Fibroblast of skin of back (primary cell): ENCODE measurements at places on chromosomes 13 and 19.

GRCh38 chr19:44746946-44747738, 1.4 kb upstream of the BCL3 start:
- DNase-seq: peak; percentile 97

DNA sequence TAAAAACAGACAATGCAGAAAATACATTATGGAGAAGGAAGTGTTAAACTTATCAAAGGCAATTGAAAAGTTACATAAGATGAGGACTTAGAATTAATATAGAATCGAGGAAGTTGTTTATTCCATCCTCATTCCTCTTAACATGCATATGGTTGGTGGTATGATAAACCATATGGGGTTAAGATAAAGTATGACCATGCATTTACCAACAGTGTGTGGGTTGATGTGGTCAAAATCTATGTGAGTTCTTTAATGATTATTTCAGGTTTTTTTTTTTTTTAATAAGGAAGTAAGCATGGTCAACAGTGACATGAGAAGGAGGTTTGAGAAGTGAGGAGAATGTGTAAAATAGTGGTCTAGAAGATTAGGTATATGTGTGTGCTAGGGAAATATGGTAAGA, 94.5 kb downstream of the TDRD3 start:
- no peak for DNase-seq

DNA sequence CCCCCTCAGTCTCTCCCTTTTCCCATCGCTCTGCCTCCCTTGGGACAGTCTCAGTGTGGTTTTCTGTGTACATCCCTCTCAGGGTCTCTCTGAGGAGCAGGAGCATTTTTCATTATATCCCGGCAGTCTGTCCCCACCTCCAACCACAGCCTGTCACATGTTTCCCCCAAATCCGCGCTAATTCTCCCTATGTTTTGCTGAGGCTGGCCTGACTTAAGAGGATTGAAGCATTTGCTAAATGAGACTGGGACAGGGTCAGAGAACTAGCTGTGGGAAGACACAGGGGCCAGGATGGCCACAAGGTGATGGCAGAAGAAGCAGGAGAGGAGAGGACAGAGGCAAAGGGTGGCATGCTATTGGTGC, 5.5 kb downstream of the TPRX1 start:
- no peak for DNase-seq

- no peak for DNase-seq
These were observed 15.1 kb upstream of the CACNG8 start for GRCh38 chr19:53947624-53948023.

- peak; percentile 31 for DNase-seq
These were observed 68.1 kb downstream of the ERCC5 start for GRCh38 chr13:102913914-102914313.

DNA sequence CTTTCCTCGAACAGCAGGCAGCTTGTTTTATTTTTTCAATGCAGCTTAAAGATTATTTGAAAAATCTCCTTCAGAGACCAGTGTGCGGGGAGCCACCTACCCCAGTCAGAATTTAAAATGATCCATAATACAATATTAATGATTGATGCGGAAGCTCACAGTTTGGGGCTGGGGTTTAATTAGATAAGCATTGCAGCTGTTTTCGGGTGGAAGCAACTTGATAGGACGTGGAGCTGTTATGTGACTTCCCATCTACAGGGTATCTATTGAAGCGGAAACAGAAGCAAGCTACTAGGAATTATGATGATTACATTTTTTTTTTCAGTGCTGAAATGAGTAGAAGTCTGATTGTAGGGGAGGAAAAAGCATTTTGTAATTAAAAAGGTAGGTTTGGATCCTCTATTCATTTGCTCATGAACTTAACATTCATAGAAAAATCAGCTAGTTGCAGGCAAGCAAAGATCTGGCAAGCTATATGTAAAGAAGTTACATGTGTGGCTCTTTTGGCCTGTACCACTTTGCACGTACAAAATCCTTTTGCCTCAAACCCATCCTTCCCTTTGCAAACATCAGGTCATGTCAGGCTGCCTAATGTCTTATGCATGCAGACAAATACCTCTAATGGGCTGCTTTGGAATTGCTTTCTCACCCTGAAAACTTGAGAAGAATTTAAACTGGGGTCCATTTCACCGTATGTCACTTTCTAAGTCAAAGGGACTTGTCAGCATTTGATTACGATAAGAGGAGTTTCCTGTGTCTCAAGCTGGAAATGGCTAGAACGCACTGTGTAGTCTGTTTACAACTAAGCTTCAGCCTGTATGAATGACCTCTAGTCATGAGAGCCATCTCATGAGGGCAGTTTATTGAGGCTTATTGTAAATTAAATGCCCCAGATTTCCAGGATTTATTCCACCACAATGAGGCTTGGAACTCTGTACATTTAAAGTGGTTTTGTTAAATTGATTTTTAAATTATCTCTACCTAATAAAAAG, 267.1 kb upstream of the TMTC4 start:
- no peak for DNase-seq

GRCh38 chr13:40139896-40140520, 484.5 kb downstream of the COG6 start:
- DNase-seq: no peak

DNA sequence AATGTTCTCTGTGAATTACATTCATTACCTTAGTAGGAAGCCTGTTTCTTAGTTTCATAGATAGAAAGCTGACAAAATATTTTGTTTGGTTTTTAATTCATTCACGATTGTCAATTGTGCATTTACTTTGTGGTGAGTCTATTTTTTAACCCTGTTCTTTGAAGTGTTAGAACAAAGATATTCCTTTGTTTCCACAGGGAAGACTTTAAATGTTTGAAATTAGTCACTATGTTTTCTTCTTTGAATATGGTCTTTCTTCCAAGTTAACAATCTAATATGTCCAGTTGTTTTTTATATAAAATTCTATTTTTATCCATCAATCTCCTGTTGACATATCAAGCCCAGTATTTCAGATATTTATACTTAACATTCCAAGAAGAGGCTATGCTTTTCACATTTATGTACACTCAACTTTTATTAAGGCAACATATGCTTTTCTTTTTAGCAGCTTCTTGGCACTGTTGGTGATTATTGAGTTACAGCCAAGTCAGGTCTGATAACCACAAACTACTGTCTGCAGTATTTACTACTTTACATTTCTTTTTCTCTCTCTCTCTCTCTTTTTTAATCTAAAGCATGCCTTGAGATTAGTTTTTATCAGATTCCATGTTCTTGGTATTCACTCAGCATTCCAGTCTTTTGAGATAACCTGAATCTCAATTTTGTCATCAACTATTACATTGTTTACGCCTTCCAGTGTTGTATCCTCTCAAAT, 812.8 kb upstream of the SLC10A2 start:
- peak; percentile 16 for DNase-seq

- DNase-seq: peak; percentile 91
These were observed 6.8 kb downstream of the WDFY2 start for GRCh38 chr13:51590971-51591627.

- DNase-seq: no peak
These were observed 15.5 kb downstream of the HDGFL2 start for GRCh38 chr19:4487572-4487971.

DNA sequence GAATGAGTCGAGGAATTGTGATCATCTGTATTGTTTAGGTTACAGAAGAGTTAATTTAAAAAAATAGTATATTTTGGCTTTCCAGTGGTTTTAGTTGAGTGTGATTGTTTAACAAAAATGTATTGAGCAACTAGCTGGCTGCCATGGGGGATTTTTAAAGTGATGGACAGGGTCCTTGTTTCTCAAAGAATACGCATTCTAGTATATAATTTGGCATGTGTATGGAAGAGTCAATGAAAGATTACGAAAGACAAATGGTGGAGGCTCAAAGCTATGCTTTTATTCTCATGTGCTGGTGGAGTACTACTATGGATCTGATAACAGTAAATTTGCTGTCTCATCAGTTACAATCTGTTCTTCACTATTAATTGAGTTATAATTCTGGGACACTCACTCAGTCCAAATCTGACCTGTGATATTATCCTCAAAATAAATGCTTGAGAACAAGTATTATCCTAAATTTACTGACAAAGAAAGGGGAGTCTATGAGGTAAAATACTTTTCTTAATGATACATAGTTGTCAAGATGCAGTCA, 240.0 kb downstream of the GPC6 start:
- DNase-seq: no peak

DNA sequence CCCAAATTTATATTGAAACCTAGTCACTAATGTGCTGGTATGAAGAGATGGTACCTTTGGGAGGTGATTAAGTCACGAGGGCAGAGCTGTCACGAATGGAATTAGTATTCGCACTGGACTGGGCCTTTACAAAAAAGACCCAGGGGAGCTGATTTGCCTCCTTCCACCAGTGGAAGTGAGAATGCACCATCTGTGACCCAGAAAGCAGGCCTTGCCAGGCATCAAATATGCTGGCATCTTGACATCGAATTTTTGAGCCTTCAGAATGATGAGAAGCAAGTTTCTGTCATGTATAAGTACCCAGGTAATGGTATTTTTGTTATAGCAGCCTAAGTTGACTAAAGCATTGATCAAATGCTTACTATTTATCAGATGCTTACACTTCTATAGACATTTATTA, 373.6 kb downstream of the FGF14 start:
- DNase-seq: no peak

DNA sequence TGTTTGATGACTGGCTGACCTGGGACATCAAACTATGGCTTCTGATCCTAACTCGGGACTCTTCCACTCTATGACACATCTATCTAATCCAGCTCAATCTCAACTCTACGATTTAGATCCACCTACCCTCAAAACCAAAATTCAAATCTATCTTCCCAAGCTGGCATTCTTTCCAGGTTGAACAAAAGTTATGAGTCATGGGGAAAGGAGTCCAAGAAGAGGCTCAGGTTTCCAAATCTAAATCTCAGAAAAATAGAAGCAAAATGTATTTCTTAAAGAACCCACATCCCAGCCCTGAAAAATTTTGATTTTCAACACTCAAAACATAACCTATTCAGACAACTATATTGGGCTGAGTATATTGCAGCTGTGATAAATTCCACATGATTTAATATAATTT, 143.9 kb upstream of the IPO5 start:
- no peak for DNase-seq

DNA sequence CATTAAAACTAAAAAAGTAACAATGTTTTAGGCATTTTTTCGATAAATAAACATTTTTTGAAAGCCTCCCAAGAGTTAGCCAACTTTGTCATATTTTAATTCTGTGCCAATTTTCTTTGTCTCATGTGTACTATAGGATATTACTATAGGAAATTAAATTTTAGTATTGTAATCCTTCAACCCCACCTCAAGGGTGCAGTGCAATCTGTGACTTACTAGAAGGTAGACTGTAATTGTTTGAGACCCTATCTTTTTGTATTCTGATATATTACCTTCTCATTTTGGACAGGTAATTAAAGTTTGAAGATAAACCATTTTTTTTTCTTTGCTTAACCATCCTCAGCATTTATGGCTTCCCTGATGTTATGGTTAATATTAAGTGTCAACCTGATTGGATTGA, 457.8 kb downstream of the PCDH20 start:
- DNase-seq: no peak

- no peak for DNase-seq
These were observed 3.8 kb upstream of the KPTN start for GRCh38 chr19:47487551-47488515.

- DNase-seq: peak; percentile 57
These were observed 8.0 kb downstream of the CCDC194 start for GRCh38 chr19:17385878-17386611.

GRCh38 chr19:48644839-48645619, 958 bp downstream of the CA11 start:
- peak; percentile 66 for DNase-seq

GRCh38 chr19:16627193-16627927, 644 bp downstream of the MED26 start:
- peak; percentile 6 for DNase-seq

GRCh38 chr13:104586051-104586746, 1520.0 kb upstream of the SLC10A2 start:
- peak; percentile 67 for DNase-seq

- peak; percentile 79 for DNase-seq
These were observed at the start of gene DNAJB1 for GRCh38 chr19:14517840-14518505. Gene DNAJB1, minus strand, starts transcription at chr19:14518397. Its CDS starts 48 bp downstream, at chr19:14518349.

GRCh38 chr13:31875134-31875533, 135.8 kb downstream of the RXFP2 start:
- no peak for DNase-seq

GRCh38 chr13:100089465-100090032, 656 bp downstream of the PCCA start:
- peak; percentile 8 for DNase-seq

- DNase-seq: peak; percentile 2
These were observed 546.6 kb downstream of the DACH1 start for GRCh38 chr13:71320452-71320851.

DNA sequence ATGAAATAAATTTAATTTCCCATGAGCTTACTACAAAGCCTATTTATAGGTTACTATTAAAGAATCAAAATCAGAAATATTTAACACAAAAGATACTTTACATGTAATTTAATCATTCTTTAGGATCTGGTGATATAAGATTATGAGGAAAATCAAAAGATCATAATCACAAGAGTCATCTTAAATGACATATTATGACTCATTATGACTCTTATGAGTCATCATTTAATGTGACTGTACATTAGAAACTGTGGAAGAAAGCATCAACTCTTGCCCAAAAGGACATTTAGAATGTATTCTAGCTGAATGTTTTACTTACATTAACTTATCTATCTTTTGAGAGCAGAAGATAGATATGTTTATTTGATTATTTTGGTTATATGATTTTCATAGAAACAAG, 458.6 kb downstream of the DCT start:
- DNase-seq: peak; percentile 77

DNA sequence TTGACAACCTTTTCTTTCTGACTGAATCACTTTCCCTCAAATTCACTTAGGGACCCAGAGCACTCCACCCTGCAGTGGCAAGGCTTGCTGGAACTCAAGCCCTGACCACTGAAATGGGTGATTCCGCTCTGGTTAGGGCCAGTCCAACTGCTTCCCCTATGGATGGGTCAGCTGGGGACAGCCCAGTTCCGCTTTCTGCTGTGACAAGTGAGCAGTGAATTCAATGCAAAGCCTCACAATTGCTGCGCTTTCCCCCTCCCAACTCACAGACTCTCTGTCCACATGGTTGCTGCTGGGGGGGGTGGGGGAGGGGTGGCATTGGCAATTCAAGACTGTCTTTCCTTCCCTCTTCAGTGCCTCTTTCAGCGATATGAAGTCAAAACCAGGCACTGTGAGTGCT, 18.7 kb downstream of the CD70 start:
- no peak for DNase-seq

- DNase-seq: peak; percentile 49
These were observed 3.1 kb upstream of the OLFM2 start for GRCh38 chr19:9939301-9939913.

DNA sequence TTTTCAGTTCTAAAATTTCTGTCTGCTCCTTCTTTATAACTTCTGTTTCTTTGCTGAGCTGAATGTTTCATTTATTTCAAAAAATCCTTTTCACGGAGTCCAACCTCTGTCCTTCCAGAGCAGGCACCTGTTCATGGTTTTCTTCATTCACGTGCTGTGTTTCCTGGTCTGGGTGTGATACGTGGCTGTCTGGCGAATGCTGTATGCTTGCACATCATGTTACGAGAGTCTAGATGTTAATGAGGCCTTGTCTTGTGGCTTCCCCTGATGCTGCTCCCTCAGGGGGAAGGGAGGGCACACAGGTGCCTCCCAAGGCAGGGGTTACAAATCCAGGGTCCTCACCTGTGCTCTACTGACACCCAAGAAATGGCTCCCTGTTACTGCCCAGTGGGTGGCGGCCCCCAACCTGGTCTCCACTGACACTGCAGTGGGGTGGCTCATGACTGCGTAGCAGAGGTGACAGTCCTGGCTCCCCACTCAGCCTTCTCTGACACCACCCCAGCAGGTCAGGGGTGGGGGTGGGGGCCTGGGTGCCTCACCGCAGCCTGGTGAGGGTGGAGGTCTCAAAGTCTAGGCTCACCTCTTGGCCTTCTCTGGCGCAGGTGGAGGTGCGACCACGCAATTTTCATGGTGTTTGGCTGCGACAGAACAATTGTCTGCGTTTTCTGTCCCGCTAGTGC, 20.1 kb upstream of the RAB20 start:
- no peak for DNase-seq
